ENCODE measurements at places on chromosomes 16 and 17.

- no peak for DNase-seq
Measured at GRCh38 chr17:40539711-40540411, 25.4 kb downstream of the CCR7 start.

DNA sequence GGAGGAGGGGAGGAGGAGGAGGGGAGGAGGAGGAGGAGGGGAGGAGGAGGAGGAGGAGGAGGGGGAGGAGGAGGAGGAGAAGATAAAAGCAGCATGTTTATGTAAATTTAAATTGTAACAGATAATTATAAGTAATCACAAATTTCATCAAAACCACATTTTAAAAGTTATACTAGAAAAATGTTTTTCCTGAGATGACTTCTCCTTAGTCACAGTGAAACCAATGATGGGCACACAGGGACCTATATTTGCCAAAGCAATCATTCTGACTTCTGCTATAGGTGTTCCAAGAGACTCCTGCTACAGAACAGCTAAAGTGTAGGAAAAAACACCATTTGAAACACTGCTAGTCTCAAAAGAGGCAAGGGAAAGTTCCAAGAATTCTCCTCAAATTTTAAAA is 66.4 kb downstream of the CEP95 start:
- no peak for DNase-seq

DNA sequence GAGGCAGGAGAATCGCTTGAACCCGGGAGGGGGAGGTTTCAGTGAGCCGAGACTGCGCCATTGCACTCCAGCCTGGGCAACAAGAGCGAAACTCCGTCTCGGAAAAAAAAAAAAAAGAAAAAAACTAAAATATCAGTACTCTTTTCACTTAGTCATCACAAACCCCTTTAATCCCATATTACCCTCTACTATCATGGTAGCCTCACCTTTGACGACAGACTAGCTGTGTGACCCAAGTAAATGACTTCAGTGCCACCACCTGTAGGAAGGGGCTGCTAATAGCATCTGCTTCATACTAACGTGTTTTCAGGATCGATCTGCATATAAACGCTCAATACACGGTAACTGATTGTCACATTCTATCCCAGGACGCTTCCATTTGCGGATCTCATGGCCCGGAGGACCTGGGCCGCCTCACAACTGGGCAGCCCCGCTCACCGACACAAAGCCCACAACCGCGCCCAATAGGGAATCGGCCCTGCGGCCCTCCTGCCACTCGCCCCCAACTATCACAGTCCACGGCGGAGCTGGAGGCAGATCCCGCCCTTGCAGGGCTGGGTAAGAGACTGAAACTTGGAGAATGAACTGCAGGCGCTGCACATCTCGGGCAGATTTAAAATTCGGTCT is 1.1 kb upstream of the ZNF263 start:
- no peak for DNase-seq

DNA sequence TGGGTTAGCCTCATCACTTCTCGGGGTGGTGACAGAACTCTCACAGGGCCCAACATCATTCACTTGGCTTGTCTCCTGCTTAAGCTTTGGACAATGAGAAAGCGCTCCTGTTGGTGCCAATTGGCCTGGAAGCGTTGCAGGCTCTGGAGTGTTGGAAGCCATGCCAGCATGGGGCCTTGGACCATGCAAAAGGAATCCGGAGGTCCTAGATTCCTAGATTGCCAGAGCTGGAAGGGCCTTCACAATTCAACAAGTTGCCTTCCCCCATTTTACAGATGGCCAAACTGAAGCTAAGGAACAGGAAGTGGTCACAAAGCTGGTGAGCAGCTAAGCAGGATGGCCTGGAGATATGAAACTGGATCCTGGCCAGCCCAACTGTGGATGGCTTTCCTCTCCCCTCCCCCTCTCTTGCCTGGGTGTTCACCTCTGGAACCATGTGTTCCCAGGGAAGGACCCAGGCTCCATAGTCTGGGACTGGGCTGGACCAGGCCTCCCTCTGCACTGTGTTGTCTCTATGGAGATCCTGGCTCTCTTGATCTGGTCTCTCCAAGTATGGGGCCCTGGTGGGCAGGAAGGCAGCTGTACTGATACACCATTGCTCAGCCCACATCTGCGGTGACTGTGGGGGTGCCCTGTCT is 6.0 kb upstream of the IGFBP4 start:
- peak; percentile 38 for DNase-seq

DNA sequence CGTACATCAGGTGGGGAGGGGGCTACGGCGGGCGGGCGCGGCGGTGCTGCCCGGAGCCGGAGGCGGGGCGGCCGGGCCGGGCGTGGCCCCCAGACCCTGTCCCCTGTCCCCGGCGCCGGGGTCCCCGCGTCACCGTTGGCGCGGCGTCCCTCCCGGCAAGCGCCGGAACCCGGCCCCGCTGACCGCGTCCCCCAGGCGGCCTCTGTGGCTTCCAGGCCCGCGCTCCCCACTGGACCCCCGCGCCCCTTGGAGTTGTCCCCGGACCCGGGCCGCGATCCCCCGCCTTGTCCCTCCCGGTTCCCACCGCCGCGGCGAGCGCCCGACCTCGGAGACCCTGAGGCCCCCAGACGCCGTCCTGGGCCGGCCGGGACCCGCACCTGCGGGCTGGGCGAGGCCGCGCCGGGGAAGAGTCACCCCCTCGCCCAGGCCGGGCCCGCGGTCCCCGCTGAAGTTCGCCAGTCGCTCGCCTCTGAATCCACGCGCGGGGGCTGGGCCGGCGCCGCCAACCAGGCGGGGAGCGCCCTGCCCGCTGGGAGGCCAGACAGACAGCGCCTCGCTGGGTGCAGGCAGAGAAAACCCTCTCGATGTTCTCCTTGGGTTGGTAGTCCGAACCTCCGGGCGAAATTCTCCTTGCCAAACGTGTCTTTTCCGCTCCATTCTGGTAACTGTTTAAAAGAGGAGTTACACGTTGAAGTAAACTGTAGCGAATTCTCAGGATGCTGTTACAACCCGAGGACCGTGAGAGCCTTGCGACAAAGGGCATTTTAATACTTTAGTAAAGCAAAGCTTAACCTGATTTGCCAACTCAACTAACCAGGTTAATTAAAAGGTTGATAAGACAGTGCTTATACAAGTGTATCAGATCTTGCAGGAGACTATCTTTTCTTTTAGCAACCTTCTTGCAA is 761 bp downstream of the GAN start:
- DNase-seq, result peak; percentile 63

DNA sequence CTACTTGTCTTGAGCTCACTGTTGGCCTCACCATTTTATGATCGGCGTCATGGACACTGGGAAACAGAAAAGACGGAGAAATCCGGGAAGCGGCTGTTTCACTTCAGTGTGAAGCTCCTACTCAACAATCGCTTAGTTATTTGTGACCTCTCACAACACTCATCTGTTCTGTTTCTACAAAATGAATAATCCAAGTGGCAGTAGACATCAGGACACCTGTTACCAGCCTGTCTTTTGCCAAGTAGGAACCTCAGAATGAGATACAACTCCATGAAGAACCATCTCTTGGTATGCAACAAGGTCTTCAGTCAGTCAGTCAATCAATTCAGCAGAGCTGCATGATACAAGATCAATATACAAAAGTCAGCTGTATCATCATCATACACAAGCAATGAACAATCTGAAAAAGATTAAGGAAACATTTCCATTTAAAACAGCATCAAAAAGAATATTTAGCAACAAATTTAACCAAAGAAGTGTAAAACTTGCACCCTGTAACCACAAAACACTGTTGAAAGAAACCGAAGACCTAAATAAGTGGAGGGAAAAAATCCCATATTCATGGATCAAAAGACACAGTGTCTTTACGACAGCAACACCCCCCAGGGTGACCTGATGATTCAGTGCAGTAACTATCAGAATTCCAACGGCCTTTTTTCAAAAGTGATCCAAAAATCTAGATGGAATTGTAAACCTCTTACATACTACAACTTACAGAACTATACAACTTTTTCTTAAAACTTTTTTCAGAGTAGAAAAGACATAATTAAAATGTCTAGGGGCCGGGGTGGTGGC is 63.4 kb downstream of the ANKRD11 start:
- DNase-seq, result no peak

Measured in fibroblast of pulmonary artery (primary cell).